ENCODE measurements at places on chromosomes 16 and 17.

DNA sequence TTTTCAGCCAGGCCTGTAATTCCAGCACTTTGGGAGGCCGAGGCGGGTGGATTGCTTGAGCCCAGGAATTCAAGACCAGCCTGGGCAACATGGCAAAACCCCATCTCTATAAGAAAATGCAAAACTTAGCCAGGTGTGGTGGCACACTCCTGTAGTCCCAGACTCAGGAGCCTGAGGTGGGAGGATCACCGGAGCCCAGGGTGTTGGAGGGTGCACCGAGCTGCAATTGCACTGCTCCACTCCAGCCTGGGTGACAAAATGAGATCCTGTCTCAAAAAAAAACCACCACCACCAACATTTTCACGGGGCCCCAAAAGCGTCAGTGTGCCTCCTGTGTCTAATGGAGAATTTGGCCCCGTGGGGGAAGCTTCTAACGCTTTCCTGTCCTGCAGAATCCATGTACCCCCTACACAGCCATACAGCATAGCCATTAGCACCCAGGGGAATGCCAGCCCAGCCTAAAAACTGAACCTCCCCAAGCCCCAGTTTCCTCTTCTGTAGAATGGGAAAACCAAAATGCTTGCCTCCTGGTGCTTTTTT is 22.2 kb upstream of the MAP3K14 start:
- no peak for DNase-seq

DNA sequence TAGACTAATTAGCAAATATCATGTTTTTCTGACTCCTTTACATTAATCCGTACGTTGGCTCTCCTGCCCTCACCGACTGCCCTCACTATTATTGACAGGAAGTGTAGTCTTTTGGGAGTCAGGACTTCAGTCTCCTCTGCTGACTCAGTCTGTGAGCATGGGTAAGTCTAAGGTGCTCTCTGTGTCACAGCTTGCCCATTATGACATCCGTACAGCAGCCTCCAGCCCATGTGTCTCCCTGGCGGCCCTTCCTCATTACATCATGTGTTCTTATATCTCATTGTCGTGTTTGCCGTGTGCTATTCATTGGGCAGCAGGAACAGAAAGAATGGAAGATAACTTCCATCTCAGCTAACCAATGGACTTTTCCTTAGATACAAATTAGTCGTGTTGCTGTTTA is 77.5 kb downstream of the MRTFB start:
- DNase-seq: no peak

GRCh38 chr16:50909831-50910735 is 168.2 kb downstream of the CYLD start:
- no peak for DNase-seq

DNA sequence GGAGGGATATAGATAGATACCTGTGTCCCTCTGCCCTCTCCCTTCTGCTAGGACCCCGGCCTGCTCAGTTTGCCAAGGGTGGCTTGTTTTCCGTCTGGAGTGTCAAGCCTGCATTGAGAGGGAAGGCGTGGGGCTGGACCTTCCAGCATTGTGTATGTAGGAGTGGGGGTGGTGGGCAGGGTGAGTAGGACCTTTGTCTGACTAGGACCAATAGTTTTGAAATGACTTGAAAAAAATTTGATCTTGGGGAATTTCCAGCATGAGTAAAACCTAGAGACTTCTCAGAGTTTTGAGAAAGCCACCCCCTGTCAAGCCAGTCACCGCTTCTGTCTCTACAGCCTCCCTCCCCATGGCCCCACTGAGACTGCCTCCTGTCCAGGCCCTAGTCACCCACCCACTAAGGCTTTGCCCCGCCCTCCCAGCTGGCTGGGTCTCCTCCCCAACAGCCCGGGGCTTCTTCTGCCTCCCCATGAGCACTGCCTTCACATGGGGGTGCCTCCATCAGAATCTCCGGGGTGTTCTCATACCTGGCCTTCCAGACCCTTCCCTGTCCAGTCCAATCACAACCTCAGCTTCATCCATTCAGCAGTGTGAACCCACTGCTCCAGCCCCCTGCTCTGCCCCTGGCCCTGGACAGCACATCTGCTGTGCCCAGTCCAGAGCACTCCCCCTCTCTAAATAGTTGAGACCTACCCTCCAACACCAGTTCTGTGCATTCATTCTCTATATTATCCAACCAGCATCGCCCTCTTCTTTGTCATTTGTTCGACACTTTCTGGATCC is 207.0 kb downstream of the MSI2 start:
- DNase-seq: no peak

- no peak for DNase-seq
Measured at GRCh38 chr16:11151885-11152629, 103.9 kb downstream of the SOCS1 start.

GRCh38 chr17:37678036-37678435 is 34.8 kb upstream of the DDX52 start:
- no peak for DNase-seq

DNA sequence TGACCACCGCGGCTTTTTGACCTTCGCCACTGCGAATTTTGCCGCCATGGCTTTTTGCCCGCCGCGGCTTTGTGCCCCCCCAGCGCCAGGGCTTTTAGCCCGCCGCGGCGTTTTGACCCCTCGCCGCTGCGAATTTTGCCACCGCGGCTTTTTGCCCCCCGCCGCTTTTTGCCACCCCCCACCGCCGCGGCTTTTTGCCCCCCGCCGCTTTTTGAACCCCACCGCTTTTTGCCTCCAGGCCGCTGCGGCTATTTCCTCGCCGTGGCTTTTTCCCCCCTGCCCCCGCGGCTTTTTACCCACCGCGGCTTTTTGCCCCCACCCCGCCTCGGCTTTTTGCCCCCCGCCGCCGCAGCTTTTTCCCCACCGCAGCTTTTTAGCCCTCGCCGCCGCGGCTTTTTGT is 134.8 kb upstream of the TP53TG3C start:
- no peak for DNase-seq

DNA sequence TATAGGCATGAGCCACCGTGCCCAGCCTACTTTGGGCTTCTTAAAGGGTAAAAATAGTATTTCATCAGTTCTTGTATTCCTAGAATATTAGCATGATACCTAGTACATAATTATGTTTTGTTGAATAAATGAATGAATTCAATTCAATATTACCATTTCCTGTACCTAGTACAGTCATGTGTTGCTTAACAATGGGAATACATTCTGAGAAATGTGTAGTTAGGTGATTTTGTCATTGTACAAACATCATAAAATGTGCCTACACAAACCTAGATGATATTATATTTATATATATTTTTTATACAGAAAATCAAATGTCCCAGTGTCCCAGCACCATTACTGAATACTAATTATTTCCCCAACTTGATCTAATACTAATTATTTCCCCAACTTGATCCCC is 85.6 kb upstream of the HAS3 start:
- DNase-seq: no peak

DNA sequence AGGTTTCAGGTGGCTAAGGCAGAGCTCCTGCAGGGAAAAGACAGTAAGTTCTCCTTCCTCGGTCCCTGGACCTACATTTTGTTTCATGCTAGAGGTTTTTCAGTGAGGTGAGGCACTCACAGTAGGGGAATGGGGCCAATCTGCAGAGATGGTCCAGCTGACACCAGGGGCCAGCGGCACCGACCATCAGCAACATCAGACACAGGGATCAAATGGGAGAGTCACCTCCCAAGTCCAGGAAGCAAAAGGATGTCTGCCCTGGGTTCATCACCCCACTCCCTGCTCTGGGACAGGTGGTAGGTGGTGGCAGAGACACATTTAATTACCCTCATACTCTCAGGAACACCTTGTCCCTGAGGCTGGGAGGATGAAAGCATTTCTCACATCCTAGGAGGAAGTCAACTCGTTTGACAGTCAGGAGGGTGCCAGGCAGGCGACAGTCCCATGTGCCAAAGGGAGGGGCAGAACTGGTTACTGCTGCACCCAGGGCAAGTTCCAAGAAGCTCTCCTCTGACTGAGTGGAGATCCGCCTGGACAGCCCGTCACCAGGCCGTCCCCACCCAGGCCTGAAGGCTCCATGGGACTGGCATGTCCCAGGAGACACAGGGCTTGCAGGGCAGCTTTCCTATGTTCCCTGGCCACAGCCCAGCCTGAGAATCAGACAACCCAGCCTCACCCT is 19.2 kb downstream of the ATP6V0D1 start:
- no peak for DNase-seq

DNA sequence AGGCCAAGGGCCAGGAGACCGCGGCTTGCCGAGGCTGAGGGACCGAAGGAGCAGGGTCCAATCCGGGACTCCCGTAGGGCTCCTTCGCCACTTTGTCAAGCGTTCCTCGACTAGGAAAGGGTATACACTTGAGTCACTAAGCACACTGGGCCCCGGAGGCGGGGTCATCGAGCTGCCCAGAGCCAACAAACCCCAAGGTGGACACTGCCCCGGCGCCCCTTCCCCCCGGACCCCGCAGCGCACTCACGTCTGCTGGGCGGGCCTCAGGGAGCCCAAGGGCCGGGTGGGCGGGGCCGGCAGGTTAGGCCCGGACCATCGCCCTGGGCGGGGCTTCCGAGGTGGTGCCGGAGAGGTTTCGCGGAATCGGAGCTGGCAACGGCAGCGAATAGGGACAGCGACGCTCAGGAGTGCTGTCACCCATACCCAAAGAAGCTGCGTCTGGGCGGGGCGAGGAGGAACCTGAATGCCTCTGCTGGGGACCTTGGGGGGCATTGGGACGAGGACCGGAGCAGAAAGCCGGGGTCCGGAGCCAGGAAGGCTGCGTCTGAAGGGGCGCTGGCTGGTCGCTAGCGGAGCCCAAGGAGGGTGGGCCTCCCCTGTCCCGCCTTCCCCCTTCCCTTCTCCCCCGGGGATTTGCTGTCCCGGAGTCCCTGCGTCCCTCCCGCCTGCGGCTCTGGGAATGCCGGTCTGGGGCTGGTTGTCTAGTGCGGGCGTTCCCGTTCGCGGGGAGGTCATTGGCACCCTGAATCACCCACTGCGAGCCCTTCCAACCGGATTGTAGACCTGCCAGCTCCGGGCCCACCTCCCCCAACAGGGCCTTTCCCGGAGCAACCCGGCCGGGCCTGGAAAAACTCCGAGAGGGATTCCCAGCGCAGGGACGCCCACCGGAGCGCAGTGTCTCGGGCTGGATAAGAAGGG is 118.2 kb upstream of the SMURF2 start:
- no peak for DNase-seq

DNA sequence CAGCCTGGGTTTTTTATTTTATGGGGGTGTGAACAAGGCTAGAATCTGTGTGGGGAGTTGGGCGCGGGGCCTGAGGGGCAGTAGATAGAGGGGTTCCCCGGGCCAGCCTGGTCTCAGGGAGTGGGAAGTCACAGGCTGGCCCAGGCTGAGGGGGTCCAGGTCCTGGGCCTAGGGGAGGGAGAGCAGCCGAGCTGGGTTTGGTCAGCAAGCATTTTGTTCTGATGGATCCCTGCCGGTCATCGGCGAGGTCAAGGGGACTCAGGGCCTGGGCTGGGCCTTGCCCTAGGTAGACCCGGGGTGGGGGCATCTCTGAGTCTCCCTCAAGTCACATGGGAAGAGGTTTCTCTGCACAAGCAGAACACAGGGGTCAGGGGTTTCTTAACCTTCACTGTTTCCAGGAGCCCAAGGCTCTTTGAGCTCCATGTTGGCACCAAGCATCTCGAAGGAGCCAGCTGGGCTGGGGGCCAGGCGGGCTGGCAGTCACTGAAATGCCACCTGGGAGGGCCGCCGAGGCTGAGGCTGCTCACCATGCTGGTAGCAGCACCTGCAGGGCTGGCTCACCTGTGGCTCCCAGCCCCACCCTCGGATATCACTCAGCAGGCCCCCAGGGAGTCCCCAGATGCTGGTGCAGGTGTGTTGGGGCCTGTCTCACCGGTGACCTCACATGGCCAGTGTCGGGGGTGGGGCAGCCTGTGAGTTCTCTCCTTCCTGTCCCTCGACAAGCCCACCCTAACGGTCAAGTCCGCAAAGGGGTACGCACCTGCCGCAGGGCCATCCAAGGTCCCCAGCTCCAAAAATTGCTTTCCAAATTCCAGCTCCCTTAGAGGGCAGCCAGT is 41.0 kb downstream of the SLC7A5 start:
- no peak for DNase-seq
